Stimulated activated CD4-positive, alpha-beta T cell treated with anti-CD3 and anti-CD28 coated beads, TNF-alpha, amount 100 ng/mL, for 48 hours (primary cell): ENCODE measurements at places on chromosomes 5 and 9.

DNA sequence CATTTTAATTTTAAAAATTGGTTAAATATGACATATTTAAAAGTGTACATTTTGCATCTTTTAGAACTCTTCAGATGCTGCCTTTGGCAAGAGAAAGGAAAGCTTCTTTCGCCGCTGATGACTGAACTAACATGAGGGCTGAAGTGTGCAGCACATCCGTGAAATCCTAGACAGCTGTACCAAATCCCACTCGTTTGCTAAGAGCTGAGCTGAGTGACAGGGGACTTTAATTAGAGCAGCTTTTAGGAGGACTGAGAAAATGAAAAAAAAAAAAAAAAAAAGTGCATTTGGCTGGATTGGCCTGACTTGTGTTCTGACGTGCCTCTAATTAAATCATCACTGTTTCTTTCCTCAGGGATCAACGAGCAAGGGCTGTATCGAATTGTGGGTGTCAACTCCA lies 271.3 kb downstream of the ARHGAP26 start:
- DNase-seq = no peak

GRCh38 chr5:149780043-149780737 lies 50.1 kb downstream of the PPARGC1B start:
- DNase-seq = no peak

DNA sequence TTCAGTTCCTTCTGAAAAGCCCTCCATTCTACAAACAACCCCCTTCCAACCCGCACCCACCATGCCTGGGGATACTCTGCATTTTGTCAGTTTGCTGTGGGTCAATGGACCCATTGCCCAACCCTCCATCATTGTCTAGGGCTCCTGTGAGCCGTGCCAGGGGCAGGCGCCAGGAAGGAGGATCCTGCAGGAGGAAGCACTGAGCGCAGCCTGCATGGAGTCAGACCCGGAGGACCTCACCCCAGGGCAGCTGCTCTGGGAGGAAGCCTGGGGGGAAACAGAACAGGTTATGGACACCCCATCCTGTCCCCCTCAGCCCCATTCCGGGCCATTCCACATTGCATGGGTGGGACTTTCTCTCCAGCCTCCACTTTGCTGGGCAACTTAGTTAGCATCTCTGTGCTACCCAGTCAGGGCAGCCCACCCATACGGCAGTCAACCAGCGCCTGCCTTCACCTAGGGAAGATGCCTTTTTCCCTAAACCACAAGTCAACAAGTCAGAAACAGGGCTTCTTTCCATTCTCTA lies 48.6 kb upstream of the VDAC1 start:
- DNase-seq = no peak

GRCh38 chr5:56320686-56321085 lies 87.6 kb upstream of the ANKRD55 start:
- no peak for DNase-seq

DNA sequence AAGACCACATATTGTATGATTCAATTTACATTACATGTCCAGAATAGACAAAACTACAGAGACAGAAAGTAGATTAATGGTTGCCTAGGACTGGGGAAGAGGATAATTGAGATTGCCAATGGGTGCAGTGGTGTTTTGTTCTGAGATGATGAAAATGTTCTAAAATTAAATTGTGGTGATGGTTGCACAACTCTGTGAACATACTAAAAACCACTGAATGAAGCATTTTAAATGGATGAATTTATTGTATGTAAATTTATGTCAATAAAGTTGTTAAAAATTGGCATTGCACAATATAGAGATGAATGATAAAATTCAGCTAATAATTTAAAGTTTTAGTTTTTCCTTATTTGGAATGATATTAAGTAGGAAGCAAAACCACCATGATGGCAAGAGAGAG lies 109.5 kb upstream of the NR4A3 start:
- DNase-seq = no peak

DNA sequence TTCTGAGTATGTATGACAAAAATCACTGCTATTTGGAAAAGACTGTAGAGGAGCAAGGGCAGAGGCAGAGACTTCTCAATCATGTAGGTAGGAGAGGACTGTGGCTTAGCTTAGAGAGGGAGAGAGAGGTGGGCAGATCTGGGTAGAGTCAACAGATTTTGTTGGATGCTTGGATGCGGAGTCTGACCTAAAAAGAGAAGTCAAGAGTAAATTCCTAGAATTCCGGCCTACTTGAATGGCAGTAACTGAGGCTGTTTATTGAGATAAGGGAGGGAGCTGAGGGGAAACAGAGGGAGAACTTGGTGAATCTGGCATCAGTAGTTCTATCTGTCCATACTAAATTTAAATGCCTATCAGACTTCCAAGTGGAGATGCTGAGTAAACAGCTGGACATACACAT lies 2.4 kb downstream of the TICAM2 start:
- DNase-seq = no peak

DNA sequence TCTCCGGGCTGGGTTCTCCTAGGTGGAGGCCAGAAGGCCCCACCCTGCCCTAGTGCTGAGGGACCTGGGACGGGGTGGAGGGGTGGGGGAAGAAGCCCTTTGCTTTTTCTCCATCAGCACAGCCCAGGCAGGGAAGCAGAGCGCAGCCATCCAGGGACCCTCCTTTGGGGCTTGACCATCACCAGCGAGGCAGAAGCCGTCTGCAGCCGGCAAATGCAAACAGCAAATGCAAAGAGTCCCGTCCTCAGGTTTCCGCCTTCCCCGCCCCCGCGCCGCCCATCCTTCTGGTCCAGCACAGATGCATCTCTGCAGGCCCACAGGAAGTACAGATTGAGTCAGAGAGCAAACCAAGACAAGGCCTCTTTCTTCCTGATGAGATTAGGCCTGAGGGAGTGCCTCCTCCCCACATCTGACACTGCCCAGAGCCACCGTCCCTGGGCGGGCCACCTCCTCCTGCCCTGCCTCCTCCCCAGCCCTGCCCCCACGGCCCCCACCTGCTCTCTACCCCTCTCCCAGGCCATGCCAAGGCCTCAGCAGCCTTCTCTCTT lies 23.4 kb downstream of the CORO2A start:
- peak; percentile 20 for DNase-seq

DNA sequence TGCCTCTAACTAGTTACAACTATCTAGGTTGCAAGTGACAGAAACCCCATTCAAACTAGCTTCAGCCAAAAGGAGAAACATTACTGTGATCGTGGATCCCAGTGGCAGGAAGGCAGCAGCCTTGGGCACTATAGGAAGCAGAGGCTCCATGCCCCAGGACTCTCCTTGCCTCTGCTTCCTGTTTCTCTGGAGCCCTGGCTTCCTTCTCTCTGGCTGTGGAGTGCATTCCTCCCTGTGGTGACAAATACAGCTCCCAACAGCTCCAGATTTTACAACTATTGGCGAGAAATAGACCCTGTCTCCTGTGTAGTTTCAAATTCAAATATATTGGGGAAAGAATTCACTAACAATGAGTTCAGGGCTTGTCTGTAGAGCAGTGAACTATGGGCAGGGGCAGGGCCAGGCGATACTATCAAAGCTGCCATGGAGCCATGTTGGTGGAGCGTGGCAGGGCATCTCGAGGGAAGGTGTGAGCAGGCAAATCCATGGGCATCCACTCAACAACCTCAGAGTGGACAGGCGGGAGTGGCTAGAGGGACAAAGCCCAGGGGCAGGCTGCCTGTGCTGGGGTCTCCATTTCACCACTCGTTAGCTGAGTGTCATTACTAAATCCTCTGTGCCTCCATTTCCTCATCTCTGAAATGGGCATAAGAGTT lies 189.5 kb downstream of the ERCC6L2 start:
- no peak for DNase-seq

DNA sequence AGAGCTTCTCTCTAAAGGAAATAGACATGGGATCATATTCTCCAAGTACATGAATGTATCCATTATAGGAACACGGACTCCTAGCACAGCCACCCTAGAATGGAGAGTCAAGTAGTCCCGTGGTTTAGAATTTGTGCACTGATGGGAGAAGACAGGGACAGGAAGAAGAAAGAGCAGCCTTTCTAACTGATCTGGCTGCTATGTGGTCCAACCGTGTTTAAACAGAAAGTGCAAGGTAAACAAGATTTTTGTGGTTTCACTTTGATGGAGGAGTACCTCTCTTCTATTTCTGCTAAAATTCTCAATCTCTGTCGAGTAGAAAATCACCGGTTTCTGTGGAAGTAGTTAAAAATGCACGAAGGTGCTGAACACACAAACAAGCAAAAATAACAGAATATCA lies 171.3 kb downstream of the ST8SIA4 start:
- no peak for DNase-seq

DNA sequence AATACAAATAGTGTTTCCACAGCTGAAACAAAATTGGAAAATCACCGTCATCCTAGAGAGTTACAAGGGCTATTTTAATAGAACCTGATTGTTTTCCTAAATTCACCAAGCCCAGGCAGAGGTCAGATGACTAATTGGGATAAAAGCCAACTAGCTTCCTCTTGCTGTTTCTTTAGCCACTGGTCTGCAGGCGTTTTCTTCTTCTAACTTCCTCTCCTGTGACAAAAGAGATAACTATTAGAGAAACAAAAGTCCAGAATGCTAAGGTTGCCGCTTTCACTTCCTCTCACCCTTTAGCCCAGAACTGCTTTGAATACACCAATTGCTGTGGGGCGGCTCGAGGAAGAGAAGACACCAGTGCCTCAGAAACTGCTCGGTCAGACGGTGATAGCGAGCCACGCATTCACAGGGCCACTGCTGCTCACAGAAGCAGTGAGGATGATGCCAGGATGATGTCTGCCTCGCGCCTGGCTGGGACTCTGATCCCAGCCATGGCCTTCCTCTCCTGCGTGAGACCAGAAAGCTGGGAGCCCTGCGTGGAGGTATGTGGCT lies at the start of gene TLR4:
Gene TLR4 (plus strand): TSS at position 380 of the 552 bp plus-strand sequence. CDS start 70 bp downstream, at position 450.
- DNase-seq = no peak

DNA sequence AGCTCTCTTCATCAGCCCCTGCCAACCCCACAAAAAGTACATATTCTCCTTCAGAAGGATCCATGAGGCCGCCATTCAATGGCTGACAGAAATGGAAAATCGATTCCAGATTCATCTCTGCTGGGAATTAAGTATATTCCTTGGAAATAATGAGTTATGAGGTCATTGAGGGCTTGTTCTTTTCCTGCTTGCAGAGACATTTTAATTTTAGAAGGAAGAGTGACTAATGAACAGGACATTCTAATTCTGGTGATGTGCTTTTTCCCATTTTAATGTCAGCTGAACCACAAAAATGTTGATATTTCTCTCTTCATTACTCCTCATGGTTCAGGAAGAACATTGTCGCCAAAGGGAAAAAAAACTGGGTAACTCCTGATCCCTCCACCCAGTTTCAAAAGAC lies 314.0 kb downstream of the PIK3R1 start:
- DNase-seq = no peak

DNA sequence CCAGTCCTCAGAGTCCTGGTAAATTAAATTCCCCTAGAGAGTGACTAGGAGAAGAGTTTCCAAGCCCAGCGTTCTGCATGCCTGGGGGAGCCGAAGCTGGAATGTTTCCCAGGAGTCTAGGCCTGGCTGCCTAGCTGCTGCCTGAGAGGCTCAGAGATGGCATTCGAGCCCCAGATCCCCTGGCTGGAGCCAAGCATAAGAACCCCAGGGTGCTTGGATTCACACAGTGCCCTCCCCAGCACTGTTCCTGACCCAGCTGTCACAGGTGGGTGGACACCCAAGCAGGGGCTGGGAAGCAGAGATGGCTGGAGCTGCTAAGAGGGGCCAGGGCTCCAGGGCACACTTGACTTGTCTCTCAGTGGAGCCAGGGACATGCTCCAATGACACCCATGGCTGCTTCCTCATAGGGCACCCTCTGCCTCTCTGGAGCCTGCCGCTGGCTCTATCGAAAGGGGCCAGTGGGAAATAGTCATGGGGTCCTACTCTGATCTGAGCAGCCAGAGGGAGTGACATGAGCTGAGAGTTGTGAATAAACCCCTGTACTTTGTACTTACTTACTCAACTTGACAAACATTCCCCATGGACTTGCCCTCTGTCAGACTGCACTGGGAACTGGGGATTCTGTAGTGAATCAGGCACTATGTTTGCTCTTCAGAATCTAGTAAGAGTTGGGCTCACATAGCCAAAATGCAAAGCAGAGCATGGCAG lies 62.6 kb upstream of the XPA start:
- DNase-seq = no peak

DNA sequence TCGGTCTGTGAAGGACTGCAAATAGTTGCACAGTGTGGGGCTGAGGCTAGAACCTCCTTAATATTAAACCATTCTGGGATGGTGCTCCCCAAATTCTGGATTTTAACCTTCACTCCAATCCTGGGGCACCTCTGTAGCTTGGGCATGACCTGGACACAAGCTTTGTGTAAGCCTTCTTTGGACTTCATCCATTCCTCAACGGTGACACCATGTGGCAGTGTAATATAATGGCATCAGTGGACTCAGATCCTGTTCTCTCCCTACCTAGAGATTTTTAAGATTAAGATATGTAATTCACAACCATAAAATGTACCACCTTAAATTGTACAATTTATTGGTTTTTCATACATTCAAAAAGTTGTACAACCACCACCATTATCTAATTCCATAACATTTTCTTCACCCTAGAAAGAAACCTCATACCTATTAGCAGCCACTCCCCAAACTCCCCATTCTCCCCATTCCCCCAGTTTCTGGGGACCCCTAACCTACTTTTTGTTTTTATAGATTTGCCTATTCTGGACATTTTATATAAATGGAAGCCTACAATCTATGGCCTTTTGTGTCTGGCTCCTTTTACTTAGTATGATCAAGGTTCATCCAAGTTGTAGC lies 4.8 kb upstream of the PLGRKT start:
- DNase-seq = no peak

GRCh38 chr5:101943784-101944183 lies 352.3 kb downstream of the SLCO4C1 start:
- DNase-seq = no peak

DNA sequence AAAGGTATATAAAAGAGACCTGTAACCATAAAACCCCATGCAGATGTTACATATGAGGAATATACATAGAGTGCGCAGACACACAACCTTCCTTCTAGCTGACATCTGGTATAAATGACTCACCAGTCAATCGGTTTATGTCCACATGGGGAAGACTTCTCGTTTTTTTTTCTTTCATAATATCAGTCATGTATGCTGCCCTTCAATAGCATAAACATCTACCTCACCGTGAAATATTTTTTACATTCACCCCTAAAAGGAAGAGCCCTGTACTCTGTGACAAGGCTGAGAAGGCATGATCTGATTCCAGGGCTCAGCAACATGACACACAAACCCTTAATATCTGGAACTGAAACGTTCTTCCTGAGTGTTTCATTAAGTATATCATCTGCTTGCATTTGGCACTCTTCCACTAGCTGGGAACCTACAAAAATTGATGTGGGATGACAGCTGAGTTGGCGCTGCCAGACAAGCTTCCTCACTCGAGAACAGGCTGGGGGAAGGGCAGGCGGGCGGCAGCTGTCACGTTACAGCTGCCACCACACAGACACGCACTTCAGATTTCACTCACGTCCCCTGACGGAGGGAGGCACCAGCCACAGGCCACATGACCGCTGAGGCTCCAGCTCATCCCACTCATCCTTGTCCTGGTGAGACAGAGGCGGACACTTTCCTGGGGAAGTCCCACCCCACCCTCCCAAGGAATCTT lies 74.2 kb downstream of the SHB start:
- peak; percentile 32 for DNase-seq

DNA sequence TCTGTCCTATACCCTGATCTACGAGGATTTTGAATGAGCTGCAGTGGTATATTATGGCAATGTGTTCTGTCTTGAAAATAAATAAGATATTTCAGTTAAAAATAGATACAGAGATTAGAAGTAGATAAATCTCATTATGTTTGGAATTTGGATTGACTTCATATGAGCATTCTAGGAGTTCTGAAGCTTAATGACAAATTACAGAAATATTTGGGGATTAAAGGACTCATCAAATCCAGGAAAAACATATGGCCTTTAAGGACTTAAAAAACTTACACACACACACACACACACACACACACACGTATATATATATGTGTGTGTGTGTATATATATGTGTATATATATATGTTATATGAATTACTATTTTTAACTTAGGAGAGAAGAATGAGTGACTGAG lies 446.9 kb upstream of the CD180 start:
- no peak for DNase-seq
